ENCODE measurements at places on chromosomes 2 and 18.

- no peak for DNase-seq
Observed at GRCh38 chr18:36089001-36089400, 21.6 kb upstream of the RPRD1A start.

- DNase-seq: no peak
Observed at GRCh38 chr18:5646739-5647138, 102.9 kb upstream of the EPB41L3 start.

GRCh38 chr2:68812251-68812650, 58.9 kb downstream of the BMP10 start:
- no peak for DNase-seq

DNA sequence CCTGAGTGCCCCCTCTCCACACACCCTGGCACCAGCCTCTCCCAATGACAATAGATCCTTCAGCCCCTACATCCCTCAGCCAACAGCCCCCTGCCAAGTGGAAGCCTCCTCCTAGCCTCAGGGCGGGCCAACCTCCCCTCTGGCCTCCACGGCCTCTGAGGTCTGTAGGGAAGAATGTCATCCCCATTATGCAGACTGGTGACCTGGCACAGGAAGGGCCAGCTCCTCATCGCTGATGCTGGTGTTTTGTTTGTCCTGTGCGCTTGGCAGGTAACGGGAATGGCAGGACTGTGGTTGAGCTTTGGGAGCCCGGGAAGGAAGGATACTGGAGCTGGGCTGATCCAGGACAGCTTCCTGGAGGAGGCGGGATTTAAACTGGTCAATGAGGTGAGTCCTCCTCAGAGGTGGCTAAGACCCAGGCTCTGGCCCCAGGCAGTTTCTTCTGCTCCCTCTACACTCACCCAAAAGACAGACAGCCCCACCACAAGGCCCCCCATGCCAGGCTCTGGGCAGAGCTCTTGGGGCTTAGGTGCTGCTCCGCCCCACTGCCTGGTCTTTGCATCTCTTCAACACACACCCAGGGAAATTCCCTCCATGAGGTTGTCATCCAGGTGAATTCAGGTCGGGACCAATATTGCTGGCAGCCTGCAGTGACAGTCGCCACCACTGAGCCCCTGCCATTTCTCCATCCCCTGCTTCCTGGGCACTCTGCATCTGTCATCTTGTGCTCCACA, 75.2 kb upstream of the SMAD7 start:
- DNase-seq: no peak

- no peak for DNase-seq
Observed at GRCh38 chr2:45781464-45781811, 130.0 kb downstream of the PRKCE start.

DNA sequence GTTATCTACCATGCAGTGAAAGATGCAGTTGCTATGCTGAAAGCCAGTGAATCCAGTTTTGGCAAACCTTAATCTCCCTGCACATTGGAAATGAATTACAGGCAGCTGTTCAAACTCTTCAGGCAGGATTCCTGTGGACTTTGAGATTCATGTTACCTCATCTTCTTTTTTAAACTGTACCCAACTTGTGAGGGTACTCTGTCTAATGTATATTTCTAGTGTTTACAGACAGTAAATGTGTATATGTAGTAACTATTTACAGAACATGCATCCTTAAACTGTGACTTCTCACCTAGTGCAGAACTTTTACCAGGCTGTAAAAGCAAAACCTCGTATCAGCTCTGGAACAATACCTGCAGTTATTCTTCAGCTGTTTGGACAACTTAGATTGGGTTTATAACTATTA, 50.9 kb downstream of the KDM3A start:
- DNase-seq: no peak

GRCh38 chr2:106997204-106997603, 111.2 kb upstream of the ST6GAL2 start:
- no peak for DNase-seq

GRCh38 chr2:52929412-52929811, 838.2 kb upstream of the CHAC2 start:
- DNase-seq: no peak

- no peak for DNase-seq
Observed at GRCh38 chr2:236947294-236947693, 138.4 kb upstream of the COPS8 start.

DNA sequence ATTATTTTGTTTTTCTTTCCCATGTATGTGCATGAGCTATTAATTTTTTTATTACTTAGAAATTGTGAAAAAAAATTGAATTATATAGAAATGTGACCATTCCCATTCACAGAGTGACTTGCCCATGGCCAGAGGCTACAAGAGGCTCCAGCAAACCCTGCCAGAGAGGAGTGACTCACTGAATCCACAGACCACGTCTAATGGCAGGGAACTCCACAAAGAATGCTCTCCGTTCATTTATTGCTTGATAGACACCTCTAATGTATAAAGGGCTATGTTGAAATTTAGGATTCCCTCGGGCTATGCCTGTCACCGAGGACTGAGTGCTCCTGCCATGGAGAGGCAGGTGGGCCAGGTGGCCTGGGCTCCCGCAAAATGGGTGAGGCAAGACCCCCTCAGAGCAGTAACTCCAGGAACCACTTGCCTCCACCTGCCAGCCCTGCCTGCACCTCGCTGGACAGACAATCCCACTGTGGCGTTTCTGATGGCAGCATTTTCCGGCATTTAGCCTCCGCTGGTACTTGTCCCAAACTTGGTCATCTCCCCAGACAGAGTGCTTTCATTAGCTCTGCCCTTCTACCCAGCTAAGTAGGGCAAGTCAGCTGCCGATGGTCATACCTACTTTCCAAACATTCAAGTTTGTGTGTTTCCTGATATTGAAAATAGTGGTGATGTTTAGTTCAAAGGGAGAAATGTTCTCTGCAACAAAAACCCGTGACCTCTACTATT, 200.3 kb downstream of the PRKCE start:
- no peak for DNase-seq

GRCh38 chr2:108287169-108287568, 1.5 kb upstream of the SULT1C2 start:
- no peak for DNase-seq

DNA sequence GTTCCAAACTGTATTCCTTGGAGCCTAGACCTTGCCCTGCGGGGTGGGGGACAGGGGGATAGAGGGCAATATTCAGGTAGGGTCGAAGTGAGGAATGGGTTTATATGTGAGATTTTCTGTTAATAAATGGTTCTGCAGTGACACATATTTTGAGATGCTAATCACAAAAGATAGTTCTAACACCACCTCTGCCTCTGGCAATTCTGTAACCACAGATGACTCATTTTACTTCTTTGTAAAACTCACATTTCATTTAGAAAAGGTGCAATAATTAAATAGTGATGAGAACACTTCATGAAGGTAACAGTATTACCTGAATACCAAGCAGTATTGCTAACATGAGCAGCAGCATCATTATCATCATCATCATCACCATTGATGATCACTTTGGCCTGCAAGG, 306.6 kb downstream of the SUCLG1 start:
- DNase-seq: no peak

DNA sequence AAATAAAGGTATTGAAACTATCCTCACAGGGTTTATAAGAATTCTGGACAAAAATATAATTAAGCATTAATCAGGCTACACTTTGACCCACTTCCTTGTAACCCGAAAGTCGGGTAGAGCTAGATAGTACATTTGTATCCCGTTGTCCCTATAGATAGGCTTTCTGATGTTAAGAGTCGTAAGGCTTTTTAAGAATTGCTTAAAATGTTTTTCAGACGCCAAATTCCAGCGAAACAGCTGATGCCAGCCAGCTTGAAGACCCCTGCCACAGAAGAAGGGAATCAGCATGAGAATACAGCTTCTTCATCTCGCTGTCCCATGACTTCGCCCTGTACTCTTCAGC, 962 bp upstream of the GPR155 start:
- no peak for DNase-seq

DNA sequence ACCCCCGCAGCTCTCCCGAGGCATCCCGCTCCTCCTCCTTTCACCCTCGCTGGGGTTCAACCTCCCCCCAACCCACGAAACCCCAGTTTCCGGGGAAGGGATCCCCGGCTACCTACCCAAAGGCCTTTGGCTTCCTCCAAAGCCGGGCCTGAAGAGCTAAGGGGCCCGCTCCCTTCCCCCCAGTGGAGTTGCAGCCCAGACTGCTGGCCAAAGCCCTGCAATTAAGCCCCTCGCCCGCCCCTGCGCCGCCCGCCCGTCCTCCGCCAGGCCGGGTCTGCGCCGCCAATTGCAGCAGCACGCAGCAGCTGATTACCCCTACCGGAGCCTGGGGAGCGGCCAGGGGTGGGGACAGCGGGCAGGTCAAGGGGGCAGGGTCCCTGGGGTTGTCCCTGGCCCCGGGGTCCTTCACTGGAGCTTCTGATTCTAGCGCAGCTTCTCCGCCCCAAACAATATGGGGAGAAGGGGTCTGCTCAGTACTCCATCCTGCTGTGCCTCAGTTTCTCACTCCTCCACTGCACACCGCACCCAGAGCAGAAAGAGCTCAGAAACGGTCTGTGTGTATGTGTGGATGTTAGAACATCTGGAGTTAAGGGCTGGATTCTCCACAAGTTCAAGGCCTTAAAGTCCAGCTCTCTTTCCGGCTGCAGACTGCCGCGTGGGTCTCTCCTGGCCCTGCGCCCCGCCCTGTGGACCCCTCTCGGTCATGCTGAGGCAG, 16.9 kb downstream of the WNT10A start:
- no peak for DNase-seq

DNA sequence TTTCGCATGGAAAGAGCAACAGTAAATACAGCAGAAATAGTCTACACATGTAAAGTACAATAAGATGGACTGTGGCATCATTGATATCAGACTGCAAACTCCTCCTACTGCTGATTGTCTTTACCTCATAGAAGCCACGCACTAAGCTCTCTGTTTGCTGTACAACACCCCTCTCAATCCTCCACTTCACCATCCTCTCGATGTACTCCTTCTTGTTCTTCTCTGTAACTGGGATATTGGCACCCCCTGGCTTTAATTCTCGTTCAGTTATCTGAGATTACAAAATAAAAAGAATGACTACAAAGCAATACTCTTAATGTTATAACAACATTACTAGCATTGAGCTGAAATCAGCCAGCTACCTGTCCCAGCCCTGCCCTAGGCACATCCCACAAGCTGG, 49.3 kb upstream of the STK17B start:
- no peak for DNase-seq

DNA sequence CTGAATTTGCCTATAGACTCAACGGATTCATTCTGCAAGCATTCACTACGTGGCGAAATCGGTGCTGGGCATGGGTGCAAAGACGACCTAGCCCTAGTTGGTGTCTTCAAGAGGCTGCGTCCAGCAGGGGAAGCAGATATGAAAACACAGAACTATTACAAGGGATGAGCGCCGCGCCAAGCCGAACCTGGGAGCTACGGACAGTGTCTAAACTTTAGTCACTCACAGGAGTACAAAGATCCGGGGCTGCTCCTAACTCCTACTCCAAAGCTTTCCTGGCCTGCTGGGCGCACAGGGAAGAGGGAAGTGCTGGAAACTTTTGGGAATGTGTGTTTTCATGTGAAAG, 732 bp upstream of the ANXA4 start:
- no peak for DNase-seq

- DNase-seq: no peak
Observed at GRCh38 chr2:111149882-111150455, 29.3 kb downstream of the BCL2L11 start.

GRCh38 chr2:177595126-177595845, 202.7 kb downstream of the AGPS start:
- no peak for DNase-seq

- no peak for DNase-seq
Observed at GRCh38 chr2:24026233-24026632, 16.3 kb downstream of the MFSD2B start.

DNA sequence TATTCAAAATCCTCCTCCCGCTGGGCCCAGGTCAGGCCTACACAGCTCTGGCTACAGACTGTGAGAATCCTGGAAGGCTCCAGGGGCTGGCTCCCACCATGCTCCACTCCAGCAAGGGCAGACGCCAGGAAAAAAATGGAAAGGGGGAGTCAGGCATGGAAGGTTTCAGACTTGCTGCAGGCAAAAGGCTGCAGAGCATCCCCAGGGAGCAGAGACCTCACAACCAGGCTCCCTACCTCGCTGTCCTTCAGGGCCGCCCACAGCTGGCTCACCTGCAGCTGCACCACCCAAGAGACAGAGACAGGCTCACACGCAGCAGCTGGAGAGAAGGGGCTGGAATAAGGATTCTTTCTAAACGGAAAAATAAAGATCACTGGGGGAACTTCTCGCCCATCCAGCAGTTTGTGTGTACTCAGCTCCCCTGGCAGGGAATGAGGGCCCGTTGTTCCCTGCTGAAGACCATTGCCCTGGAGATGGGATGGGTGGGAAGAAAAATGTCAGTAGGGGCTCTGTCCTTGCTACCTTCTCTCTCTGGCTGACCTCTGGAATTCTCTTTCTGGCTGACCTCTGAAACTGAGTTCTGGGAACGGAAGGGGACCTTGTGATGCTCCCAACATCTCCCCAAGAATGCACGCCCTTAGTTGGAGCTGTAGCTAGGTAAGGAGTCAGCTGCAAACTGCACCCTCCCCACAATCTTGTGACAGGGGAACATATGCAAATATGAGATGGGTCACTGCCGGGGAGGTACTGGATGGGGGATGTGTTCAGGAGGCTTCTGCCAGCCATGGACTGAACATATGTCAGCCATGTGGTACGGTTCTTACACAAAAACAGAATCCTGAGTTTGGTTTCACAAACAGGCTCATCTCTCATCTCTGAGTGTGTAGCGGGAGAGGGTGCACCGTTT, 34.5 kb downstream of the BCL2 start:
- no peak for DNase-seq

GRCh38 chr2:69393963-69394362, 6.9 kb upstream of the GFPT1 start:
- no peak for DNase-seq

GRCh38 chr2:26614216-26615138, 26.7 kb downstream of the CIB4 start:
- DNase-seq: no peak

- DNase-seq: no peak
Observed at GRCh38 chr2:195659114-195659513, 2.1 kb downstream of the SLC39A10 start.

GRCh38 chr2:233400961-233401360, 46.7 kb downstream of the DGKD start:
- no peak for DNase-seq

- no peak for DNase-seq
Observed at GRCh38 chr2:180203972-180204371, 196.9 kb upstream of the CWC22 start.

DNA sequence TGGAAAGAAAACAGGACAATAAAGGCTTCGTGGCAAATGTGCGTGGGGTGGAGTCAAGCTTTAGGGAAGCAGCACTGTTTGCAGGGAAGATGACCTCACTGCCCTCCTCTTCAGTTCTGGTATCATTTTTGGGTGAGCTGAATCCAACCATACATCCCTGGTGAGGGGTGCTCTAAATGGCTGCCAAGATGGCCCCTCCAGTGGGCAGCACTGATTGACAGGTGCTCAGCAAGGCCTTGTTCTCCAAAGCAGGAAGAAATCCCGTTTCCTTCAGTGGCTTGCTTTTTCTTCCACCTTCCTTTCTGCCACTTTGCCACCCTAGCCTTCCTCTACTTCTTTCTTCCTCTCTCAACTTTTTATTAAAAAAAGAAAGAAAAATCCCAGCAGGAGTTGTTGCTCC, 132.8 kb upstream of the SP5 start:
- no peak for DNase-seq
